ENCODE measurements at places on chromosomes 2 and 18. TPM values are rescaled to one million over a fixed set of nuclear protein-coding genes. Genes with fewer than 3 reads are reported as not detected.

The ZNF892 gene
- total RNA-seq = 4.5 TPM

The PDE1A gene
- total RNA-seq = 20.0 TPM

The RBM43 gene
- 4.8 TPM for total RNA-seq

The ANKRD30B gene
- 0.55 TPM for total RNA-seq

The NYAP2 gene
- not detected for total RNA-seq

The CCDC141 gene
- total RNA-seq = not detected

The ANKMY1 gene
- total RNA-seq = 6.6 TPM

The LINC00305 gene
- not detected for total RNA-seq

The RAMP1 gene
- total RNA-seq = 13.1 TPM

The TMEM37 gene
- total RNA-seq = not detected

The GNAL gene
- 0.22 TPM for total RNA-seq

The EML6 gene
- 1.1 TPM for total RNA-seq

Data from uterine smooth muscle cell (primary cell).